ENCODE measurements at places on chromosomes 12 and 14. TPM values are rescaled to one million over a fixed set of nuclear protein-coding genes. Genes with fewer than 3 reads are reported as not detected.

DNA sequence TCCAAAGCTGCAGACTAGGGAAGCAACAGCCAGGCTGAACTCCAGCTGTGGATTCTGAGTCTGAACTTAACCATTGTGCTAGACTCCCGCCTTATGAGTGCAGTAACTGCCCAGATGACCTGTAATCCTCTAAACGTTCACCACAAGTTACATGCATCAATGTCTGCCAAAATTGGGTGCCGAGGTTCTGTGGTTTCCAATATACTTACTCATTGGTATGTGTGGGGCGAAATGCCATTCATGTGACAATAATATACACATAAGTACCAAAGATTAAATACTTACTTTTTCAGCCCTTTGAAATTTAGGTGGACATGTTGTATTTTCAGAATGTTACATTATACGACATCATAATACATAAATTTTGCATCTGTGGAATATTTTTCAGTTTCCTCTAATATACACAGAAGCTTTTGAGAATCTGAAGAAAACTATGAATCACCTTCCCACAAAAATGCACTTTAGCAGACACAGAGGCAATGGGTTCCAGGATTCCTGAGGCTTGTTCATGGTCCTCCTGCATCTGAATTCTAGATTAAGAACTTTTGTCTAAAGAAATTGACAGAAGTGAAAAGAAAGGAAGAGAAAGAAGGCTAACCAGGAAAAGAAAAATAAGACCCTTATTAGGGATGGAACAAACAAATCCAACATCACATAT lies 31.7 kb downstream of the GRIP1 start:
- peak; percentile 98 for DNase-seq

GRCh38 chr12:91620992-91621391 lies 438.4 kb upstream of the DCN start:
- peak; percentile 14 for DNase-seq

GRCh38 chr14:84024231-84024820 lies 1505.6 kb upstream of the FLRT2 start:
- no peak for DNase-seq

GRCh38 chr14:96191841-96192462 lies 12.7 kb upstream of the BDKRB2 start:
- DNase-seq, result no peak

DNA sequence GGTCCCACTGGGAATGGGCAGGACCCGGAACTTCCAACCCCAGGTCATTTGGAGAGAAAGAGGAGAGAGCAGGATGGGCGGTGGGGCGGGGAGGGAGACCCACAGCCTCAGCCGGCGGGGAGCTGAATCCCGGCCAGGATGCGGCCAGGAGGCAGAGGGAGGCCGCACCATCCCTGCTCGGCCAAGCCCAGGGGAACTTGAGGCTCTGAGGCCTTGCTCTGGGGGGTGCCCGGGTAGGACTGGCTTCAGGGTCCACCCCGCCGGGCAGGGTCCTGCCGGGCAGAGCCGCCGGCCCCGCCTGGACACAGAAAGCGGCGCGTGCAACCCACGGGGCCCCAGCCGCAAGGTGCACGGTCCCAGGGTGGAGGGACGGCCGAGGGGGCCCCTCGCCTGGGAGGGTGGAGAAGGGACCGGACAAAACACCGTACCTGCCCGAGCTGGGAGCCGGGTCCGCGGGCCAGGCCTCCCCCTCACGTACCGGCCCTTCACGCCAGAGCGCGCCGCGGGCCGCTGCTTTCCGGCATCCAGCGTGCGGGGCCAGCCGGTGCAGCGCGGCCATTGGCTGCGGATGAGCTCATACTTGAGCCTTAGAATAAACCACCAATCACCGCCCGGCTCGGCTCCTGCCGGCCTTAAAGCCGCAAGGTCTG lies at the start of gene RPS6KL1:
Gene RPS6KL1, minus strand, starts transcription at position 509 of the 650 bp plus-strand sequence. CDS start 1,719 bp downstream, outside the sequence.
- peak; percentile 70 for DNase-seq

GRCh38 chr12:93449277-93449676 lies 7.5 kb upstream of the UBE2N start:
- DNase-seq, result no peak

DNA sequence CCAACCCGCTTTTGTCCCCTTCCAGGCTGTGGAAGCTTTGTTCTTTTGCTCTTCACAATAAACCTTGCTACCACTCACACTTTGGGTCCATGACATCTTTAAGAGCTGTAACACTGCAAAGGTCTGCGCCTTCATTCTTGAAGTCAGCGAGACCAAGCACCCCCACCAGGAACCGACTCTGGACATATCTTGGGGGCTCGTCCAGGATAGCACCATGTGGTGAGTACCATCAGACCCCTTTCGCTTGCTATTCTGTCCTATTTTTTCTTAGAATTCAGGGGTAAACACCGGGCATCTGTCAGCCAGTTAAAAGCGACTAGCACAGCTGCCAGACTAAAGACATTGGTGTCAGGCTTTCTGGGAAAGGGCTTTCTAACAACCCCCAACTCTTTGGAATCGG lies 137.6 kb upstream of the PPFIA2 start:
- no peak for DNase-seq

DNA sequence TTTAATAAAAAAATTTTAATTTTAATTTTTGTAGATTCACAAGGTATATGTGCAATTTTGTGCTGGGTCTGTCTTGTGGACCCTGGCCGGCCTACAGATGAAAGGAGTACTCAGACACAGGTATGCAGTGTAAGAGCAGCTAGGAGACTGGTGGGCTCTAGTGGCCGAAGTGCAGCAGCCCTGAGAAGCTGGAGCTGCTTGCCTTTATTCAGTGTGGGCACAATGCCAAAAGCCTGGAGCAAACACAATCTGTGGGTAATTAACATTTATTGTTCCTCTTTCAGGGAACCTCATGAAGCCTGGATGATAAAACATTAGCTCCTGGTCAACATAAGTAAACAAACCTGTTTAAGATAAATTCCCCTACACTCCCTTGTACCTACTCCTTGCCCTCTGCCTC lies 135.7 kb upstream of the SEL1L start:
- no peak for DNase-seq

- peak; percentile 15 for DNase-seq
Measured at GRCh38 chr14:93431036-93431670, 414 bp downstream of the UNC79 start.

DNA sequence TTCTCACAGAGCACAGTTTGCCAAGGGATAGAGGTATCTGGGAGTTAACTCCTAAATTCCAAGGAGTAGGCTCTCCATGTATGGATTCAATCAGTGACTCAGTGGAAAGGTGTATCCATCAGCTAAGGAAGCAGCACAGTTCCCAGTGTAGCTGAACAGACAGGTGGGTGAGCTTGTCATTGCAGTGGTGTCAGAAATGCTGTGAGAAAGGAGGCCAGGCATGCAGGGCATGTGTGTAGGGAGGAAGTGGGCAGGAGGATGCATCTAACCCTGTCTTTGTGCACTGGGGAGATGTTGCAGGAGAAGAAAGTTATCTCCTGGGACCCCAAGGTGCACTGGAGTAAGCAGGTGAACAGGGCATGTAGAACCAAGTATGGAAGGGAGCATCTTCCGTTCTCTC lies 539.0 kb downstream of the VRK1 start:
- DNase-seq, result no peak

GRCh38 chr12:93379981-93380361 lies 2.2 kb downstream of the NUDT4 start:
- DNase-seq, result no peak

DNA sequence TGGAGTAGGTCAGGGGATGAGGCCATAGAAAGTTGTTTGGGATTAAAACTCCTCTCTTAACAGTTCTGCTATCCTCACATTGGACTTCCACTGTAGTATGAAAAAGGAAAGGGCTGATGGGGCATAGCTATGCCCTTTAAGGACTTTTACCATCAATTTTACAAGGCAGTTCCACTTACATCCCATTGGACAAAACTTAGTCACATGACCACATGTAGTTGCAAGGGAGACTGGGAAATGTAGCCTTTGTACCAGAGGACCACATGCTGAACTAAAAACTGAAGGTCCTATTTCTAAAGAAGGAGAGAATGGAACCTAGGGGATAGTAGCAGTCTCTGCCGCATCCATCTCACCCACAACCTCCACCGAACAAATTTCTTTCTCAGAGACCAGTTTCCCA lies 6.8 kb upstream of the SLC5A8 start:
- no peak for DNase-seq

DNA sequence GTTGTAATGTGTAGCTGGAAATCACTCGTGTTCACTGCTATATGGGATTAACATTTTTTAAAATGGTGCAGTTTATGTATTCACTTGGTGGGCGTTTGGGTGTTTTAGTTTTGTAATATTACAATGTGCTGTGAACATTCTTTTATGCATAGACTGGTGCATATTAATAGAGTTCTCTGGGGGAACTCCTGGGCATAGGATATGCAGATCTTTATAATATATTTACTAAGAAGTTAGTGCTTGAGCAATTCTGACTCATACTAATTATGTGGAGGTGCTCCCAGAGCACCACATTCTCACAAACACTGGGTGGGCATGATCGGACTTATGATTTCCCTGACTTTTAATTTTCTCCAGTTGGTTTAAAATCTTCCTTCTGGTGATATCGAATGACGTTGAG lies 342.3 kb downstream of the PDZRN4 start:
- DNase-seq, result peak; percentile 15

DNA sequence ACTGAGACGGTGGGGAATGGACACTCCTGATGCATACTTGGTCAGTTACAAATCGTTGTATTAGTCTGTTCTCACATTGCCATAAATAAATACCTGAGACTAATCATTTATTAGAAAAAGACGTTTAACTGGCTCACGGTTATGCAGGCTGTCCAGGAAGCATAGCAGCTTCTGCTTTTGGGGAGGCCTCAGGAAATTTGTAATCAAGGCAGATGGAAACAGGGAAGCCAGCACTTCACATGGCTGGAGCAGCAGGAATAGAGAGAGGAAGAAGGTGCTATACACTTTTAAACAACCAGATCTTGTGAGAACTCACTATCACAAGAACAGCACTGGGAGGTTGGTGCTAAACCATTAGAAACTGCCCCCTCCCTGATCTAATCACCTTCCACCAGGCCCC lies 418.2 kb downstream of the FLRT2 start:
- no peak for DNase-seq

GRCh38 chr12:72081777-72082176 lies 143.1 kb downstream of the TPH2 start:
- no peak for DNase-seq

DNA sequence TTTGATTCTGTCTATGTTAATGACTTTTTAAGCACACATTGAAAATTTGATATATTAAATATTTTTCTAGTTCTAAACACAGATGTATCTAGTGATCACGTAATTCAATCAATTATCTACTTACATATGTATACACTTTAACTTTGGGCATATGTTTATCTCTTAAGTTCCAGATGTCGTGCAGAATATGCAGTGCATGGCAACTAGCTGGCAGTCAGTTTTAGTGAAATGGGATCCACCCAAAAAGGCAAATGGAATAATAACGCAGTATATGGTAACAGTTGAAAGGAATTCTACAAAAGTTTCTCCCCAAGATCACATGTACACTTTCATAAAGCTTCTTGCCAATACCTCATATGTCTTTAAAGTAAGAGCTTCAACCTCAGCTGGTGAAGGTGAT lies 105.3 kb downstream of the PTPRQ start:
- DNase-seq, result no peak

DNA sequence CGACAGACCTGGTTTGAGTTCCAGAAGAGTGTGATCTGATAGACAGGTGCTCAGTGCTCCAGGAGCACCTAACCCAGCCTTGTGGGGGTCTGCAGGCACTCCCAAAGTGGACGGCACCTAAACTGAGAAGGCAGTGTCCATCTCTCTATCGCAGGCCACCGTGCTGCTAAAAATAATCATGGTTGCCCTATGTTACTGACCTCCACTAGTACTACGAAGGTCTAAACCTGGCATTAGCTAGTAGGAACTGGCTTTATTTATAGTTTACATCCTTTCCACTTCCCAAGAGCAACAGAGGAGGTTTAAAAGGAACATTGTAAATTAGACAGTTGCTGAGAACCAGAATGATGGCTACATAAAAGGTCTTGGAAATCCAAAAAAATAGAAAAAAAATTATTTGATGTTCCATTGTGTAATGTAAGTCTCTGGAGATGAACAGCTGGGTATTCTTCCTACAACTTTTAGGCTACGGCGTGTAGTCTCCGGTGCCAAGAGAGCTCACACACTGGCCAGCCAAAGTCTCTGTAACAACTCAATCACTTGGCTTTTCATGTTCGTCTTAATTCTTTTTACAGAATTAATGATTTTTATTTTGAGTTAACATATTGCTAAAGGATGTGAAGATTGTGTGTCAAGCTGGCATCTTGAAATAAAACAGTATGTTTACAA lies 27.3 kb downstream of the PPFIBP1 start:
- DNase-seq, result no peak

GRCh38 chr14:79836577-79836976 lies 374.7 kb downstream of the DIO2 start:
- peak; percentile 8 for DNase-seq

Gene INSM2
- total RNA-seq, result 0.05 TPM

Gene CLEC4A
- total RNA-seq, result 0.35 TPM

Gene ESRRB
- total RNA-seq, result not detected

Gene RND1
- 17.4 TPM for total RNA-seq
